Left renal cortex interstitium (tissue), 4 donors: ENCODE measurements at places on chromosomes 4 and X.

DNA sequence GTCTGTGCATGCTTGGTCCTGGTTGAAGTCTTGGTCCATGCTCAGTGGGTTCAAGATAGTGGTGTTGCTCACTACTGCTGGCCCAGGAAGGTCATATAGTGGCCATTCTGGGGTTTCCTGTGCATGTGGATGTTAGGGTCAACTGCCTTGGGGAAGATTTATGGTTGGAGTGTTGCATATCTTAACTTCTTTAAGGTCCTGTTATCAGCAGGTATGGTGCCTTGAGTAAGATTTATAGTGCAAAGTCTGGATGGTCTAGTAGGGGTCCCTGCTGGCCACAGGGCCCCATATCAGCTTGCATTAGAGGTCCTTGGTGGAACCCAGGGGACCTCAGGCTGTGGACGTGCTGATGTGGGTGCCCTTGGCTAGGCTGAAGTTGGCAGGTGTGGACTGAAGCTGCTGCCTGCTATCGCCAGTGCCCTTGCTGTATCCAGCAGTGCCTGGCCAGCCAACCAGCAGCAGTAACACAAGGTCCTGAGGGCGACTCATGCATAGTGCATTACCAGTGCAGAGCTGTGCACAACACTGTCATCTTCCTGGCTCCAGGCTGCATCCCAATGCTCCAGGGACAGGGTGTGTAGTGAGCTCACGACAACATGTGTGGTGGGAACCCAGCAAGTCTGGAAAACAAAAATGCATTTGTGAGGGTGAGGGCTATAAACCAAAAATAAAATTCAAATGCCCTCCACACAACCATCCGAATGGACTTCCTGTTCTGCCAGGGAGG is 61.0 kb downstream of the BEX3 start:
- no peak for DNase-seq

DNA sequence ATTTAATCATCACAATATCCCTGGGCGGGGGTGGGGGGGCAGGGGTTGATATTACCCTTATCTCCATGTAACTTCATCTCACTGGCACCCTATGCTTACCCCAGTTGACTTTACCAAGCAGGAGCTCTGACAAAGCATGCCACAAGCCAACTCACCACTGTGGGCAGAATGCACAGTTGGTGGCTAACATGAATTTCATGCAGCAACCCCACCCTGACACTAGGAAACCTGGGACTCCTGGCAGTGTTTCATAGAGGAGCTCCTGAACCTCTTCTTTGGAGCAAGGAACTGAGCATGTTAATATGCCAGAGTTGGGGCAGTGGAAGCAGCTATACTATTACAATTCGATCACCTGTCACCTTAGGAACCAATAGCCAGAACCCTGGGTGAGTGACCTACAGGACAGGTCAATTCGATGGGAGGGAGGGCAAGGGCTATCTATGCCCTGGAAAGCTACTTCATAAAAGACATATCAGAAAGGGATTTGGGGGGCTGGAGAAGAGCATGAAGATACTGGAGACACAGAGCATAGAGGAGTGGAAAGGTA is 97.2 kb upstream of the ACSL4 start:
- no peak for DNase-seq

DNA sequence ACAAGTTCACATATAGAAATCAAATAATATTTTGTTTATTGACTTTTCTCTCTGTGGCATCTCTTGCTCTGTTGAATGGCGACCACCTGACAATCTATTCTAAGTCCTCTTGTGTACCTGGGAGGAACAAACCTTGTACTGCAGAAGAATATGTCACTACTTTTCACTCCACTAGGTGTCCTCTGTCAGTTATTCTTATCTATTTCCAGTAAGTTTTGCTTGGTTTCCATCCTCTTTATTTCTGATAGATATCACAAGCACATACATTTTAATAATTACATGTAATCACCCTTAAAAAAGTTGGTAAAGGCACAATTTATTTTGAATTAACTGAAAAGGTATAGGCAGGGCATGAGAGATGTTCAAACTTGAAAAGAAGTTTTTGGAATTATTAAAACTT is 238.4 kb downstream of the SNCA start:
- no peak for DNase-seq

- DNase-seq = no peak
Observed at GRCh38 chr4:80694171-80694570, 336.3 kb upstream of the BMP3 start.

DNA sequence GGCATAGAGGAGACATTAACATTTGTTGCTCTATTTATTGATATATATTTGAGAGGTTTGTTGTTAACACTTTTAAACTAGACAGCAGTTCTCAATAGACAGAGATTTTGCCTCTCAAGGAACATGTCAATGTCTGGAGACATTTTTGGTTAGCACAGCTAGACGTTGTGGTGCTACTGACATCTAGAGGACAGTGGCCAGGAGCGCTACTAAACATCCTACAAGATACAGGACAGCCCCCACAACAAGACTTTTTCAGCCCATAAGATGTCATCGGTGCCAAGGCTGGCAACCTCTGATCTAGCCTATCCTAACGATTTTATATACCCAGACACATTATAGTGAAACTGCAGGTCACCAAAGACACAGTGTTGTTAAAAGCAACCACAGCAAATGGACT is 18.4 kb upstream of the CTSO start:
- DNase-seq = no peak

- no peak for DNase-seq
Observed at GRCh38 chr4:3019145-3019846, 55.0 kb downstream of the HTT-AS start.

- DNase-seq = no peak
Observed at GRCh38 chr4:122045533-122045932, 93.7 kb upstream of the TRPC3 start.
